H9 (cell line): ENCODE measurements at places on chromosomes 2 and 18. TPM values are rescaled to one million over a fixed set of nuclear protein-coding genes. Genes with fewer than 3 reads are reported as not detected.

GRCh38 chr2:85215448-85216401 is 82.5 kb downstream of the TCF7L1 start:
- DNase-seq, result no peak

The B3GNT7 gene
- total RNA-seq, result 39.1 and 42.2 TPM in 2 replicates

DNA sequence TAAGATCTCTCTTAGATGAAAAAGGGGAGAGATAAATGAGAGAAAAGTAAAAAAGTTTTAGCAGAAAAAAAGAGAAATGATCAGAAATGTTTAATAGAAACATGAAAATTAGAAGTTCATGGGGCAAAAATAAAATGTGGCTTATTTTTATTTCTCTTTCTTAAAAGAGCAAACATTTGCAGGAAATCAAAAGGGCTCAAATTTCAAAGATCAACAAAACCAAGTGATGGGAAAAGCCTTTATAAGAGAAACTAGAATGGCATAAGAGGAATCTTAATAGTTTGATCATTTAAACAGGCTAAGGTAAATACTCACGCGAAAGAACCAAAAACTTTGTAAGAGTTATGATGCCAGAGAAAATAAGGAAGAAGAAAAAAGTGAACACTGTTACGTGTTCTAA is 23.3 kb upstream of the DAW1 start:
- DNase-seq, result no peak

DNA sequence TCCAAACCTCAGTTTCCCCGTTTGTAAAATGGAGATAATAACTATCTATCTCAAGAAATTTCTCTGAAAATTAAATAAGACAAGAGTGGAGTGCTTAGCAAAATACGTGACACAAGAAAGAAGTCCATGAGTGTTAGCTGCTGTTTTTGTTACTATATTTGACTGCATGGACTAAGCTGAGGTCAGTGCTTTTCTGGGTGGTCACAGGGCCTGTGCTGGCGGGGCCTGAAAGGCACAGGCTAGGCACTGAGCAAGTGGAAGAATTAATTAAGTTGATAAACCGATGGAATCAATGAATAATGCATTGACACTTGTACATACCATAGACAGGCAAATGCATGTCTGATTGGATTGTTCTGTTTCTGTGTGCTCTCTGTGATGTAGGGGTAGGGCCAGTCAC is 27.3 kb downstream of the RPL37A start:
- no peak for DNase-seq

DNA sequence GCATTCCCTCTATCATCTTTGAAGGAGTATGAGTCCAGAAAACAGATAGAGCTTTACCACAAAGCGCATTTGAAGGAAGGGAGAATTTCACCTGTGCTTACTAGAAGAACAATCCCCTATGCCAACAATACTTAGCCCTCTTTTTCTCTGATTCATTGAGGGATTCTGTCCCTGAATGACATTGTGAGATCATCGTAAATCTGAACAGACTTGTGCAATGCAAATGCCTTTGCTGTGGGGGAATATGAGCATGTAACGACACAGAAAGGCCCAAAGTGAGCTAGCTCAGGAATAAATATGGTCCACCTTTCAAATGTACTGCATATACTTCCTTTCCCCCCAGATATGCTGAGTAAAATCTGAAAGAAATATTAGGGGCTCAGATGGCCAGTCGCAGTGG is 67.6 kb downstream of the SCN1A start:
- no peak for DNase-seq

GRCh38 chr2:64203131-64203857 is 59.1 kb upstream of the PELI1 start:
- DNase-seq, result no peak
